Activated CD4-positive, alpha-beta T cell treated with anti-CD3 and anti-CD28 coated beads, Interleukin-2, amount 10 ng/mL, durations not matched to agents 24 days and 14 days (primary cell): ENCODE measurements at places on chromosomes 7 and 10. TPM values are rescaled to one million over a fixed set of nuclear protein-coding genes. Genes with fewer than 3 reads are reported as not detected.

HOXA9 gene
- not detected in 2 replicates for total RNA-seq

FKBP9 gene
- 0.93 and 1.3 TPM in 2 replicates for total RNA-seq

CYP2C9 gene
- total RNA-seq = not detected in 2 replicates

EIF3B gene
- total RNA-seq = 284 TPM in 2 replicates

MCM10 gene
- 107 and 112 TPM in 2 replicates for total RNA-seq

WEE2 gene
- not detected in 2 replicates for total RNA-seq

DNA sequence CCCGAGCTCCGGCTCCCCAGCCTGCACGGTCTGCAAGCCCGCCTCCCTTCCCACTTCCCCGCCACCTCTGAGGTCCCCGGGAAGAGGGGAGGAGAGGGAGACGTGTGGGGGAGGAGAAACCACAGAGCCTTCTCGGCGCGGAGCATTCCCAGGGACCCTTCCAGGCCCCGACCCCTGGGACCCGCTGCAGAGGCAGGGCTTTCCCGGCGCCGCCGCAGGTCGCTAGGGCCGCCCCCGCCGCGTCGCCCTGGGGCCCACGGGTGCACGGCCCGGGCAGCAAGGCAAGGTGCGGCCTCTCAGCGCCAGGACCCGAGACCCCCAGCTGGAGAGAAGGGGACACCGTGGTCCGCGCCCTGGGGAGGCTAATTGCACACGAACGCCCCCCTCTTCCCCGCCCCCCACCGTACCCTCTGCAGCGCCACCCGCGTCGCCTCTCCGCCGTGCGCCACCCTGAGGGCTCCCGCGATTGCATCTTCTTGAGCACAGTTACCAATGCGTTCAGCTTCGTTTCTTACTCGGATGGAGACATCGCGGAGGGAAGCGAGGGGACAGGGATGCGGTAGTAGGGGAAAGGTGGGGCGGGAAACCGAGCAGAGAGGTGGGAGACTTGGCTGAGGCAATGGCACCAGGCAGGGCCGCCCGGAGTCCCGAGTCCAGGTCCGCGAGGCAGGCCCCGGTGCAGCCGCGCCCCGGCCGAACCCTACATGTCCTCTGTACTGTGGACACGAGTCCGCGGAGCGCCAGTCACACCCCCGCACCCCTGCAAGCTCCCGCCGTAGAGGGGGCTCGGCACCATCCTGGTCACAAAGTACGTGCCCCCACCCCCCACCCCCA is 28.9 kb downstream of the SKIDA1 start:
- H3K4me1 ChIP-seq = peaks cover 17% of the 10 kb centered on the region
- DNase-seq = peak; percentile 85
- peak overlapping the region; percentile 89 for H3K4me3 ChIP-seq
- H3K36me3 ChIP-seq = peaks cover 3% of the 10 kb centered on the region
